ENCODE measurements at places on chromosomes 2 and 18. TPM values are rescaled to one million over a fixed set of nuclear protein-coding genes. Genes with fewer than 3 reads are reported as not detected.

GRCh38 chr18:10131081-10131459 is 217.3 kb downstream of the VAPA start:
- H3K4me1 ChIP-seq: no peaks in the 10 kb centered on the region
- no peak overlapping the region for H3K4me3 ChIP-seq
- no peak overlapping the region for H3K27ac ChIP-seq
- DNase-seq: no peak

GRCh38 chr2:142041996-142042395 is 88.8 kb downstream of the LRP1B start:
- H3K27ac ChIP-seq: no peak overlapping the region
- H3K36me3 ChIP-seq: no peaks in the 10 kb centered on the region
- H3K27me3 ChIP-seq: no peaks in the 10 kb centered on the region
- DNase-seq: no peak

The FSHR gene
- total RNA-seq: not detected

The IGFBP5 gene
- not detected for total RNA-seq

All from activated CD4-positive, alpha-beta T cell treated with anti-CD3 and anti-CD28 coated beads, Interleukin-2, amount 10 ng/mL, durations not matched to agents 7 days and 5 days (primary cell).